Effector CD8-positive, alpha-beta T cell (primary cell): ENCODE measurements at places on chromosomes 7 and 10.
A peak's percentile ranks its signal among the peaks of the same experiment; 100 is the strongest.

DNA sequence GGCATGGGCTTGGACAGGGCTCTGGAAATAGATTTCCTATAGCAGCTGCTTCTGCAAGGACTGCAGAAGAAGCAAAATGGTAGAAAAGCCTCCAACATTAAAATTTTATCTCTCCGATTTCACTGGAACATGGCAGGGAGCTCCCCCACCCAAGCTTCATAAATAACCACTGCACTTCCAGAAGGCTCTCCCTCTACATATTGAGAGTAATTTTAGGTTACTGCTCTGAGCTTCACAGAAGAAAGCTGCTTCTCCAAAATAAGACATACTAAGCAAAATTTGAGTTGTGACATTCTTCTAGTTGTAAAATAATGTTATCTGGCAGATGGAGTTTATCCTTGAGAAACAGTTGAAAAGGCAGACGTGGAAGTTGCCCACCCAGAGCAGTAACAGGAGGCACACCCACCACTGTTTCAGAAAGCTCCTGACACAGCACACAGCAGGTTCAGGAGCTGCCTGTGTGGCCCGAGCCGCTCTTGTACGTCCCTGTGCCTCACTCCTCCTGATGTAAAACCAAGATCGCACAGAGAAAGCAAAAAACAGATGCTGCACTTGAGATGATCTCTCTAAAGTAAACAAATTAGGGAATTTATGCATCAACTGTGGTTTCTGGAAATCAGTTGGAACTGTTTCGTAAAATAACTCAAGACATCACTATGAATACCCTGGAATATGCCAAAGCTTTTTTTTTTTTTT, 621.0 kb downstream of the PARD3 start:
- no peak for DNase-seq

GRCh38 chr7:141557360-141557759, 6.2 kb downstream of the AGK start:
- no peak for DNase-seq

GRCh38 chr7:144822223-144822622, 13.6 kb downstream of the TPK1 start:
- no peak for DNase-seq

DNA sequence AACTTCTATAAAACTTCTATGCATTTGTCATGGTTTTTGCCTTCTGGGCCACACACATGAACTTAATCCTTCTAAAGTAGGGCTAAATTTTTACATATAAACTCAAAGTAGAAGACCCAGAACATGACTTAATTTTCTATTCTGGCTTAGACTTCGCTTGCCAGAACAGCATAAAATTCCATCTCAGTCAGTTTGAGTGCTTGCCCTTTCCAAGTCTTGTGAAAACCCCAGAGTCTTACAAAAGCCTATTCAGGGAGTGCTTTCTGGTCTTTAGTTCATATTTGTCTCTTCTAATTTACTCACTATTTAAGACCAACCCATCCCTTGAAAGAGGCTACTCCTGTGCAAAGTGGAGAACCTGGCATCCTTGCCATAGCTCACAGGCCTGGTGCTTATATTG, 201.6 kb upstream of the MEOX2 start:
- DNase-seq = no peak

DNA sequence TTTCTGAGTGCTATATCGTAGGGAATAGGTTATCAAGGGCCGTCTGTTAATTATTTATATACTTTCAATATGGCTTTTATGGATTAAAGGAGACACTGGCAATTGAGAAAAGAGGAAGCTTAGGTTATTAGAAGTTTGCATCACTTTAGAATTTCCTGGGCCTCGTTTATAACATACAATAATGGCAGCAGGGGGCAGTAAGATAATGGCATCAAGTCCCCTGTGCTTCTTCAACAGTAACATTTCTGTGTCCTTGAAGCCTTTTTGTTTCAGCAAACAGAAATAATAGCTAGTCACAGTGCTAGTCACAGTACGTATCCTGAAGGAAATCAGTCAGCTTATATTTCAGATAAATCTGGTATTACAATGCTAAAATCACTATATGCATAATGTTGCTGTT, 41.9 kb downstream of the SPAM1 start:
- no peak for DNase-seq

GRCh38 chr10:43904301-43904700, 255.6 kb upstream of the ZNF32 start:
- no peak for DNase-seq

DNA sequence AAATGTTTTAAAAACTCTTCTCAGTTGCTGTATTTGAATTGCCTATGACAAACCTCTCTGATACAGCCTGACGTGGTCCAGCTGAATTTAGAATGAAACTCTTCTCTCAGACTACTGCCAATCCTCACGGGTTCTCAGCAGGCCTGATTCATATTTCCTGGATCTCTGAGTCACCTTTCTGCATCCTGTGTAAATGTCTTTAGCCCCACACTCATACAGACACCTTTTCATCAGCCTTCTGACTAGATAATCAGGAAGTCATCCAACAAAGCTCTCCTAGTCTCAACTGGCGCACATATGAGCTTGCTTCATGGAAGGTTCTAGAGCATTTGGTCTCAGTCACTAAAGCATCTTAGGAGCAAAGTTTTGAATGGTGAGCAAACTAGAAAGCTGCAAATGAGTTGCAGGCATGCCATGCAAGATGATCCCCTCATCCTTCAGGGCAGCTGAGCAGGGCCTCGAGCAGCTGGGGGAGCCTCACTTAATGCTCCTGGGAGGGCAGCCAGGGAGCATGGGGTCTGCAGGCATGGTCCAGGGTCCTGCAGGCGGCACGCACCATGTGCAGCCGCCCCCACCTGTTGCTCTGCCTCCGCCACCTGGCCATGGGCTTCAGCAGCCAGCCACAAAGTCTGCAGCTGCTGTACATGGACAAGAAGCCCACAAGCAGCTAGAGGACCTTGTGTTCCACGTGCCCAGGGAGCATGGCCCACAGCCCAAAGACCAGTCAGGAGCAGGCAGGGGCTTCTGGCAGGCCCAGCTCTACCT, 182.8 kb downstream of the ARHGAP12 start:
- DNase-seq = no peak

- no peak for DNase-seq
Observed at GRCh38 chr7:158317238-158318205, 270.1 kb downstream of the PTPRN2 start.

DNA sequence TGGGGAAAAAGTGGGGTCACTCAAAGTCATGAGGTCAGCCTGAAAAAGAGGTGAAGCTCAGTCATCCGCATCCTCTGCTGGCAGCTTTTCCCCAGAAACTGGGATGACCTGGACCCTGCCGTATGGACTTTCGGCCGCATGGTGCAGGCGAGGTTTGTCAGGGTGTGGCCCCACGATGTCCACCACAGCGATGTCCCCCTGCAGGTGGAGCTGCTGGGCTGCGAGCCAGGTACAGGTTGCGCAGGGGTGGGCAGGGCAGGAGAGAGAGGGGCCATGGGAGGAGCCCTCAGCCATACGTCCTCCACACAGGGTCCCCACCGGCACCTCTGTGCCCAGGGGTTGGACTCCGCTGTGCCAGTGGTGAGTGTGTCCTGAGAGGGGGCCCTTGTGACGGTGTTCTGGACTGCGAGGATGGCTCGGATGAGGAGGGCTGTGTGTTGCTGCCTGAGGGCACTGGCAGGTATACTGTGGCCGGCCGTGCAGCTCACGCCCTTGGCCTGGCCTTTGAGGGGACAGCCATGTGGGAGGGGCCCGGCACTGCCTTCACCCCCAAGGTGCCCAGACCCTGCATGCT, 23.0 kb upstream of the ZNF467 start:
- no peak for DNase-seq

DNA sequence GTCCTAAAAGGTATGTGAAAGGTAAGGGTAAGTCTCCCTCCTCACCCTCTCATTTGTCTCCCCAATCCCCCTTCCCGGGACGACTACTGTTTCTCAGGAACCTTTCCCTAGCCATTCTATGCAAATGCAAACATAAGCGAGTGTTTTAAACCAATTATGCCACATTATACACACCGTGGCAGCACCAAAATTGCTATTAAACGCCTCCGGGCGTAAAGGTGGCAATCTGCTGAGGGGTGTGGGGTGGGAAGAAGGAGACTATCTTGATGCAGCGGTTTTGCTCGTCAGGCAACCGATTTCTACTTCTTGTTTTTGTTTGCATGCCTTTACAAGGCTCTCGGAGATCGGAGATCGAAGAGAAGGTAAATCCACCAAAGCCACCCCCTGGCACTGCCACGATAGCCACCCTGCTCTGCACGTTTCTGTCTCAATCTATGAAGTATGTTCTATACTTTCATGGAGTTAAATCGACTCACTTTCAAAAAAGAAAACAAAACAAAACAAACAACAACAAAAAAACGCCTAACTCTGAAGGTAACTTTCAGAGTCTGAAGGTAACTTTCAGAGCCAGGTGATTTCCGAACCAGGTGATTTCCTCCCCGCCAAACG, 46.0 kb upstream of the CDK1 start:
- DNase-seq = no peak

DNA sequence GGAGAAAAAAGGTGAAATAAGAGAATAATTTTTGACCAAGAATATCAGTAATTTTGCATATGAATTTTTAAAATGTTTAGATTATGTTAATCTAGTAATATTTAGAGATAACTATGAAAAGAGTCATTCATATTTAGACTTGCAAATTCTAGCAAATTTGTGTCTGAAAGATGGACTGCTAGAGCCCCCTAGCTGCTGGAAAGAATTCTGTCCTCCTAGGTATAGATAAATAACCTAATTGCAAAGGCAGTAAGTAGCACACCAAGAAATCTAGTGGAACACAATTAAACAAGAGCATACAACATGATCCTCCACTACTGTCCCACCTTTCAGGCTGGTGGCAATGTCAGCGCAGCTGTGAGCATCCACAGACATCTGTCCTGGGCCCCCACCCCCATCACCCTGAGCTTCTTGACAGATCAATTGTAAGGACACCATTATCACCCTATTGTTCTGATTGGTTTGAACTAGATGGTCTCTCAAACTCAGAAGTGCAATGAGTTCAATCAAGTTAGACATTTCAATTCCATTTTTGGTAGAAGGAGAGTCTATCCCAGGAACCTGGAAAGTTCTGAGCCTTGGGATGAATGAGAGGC, 15.0 kb upstream of the GFRA1 start:
- DNase-seq = no peak

DNA sequence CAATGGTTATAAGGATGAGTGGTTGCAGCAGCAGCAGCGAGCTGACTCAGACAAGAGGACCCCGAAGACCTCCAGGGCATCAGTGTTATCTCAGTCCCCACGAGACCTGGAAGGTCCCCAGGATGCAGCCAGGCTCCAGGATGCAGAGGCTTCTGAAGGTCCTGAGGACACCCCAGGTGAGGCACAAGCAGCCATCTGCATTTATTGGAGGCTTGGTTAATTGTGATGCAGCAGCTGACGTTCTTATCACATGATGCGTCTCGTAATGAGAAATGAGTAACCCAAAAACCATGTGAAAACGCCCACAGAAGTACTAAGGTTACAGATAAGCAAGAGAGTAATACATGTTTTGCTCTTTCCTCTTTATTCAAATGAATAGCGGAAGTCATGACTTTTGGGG, 17.4 kb downstream of the C7orf57 start:
- DNase-seq = no peak

DNA sequence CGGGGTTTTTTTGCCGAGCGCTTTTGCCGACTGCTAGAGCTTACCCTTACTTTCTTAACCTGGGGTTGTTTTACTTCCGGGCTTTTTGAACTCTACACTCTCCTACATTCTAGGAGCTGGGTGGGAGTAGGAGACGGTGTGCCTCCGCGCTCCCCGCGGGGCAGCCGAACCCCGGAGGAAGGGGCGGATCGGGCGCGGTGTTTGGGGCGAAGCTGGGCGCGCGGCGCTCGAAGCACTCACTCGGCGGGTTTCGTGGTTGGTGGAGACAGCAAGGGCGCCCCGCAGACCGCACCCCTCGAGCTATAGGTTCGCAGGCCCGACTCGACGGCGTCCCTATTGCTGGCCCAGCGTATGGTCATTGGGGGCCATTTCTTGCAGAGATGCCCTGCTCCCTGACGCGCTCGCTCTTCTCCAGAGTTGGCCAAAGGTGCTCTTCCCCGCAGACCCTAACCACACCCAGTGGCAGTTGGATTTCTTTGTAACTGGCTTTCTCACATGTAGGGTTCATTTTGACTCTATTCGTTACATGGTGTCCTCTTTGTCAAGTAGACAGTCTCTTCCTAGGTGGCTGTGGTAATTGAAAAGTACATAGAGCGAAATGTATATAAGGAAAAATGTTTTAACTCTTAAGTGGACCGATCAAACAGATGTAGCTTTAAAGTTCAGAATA, 364 bp downstream of the ZNF518A start:
- DNase-seq = peak; percentile 69

- no peak for DNase-seq
Observed at GRCh38 chr7:24902276-24902675, 77.7 kb downstream of the OSBPL3 start.
